ENCODE measurements at places on chromosomes 2 and 18. TPM values are rescaled to one million over a fixed set of nuclear protein-coding genes. Genes with fewer than 3 reads are reported as not detected.

GRCh38 chr2:212073360-212073759 lies 465.2 kb downstream of the ERBB4 start:
- no peak for DNase-seq
- no peaks in the 10 kb centered on the region for H3K4me1 ChIP-seq
- no peak overlapping the region for H3K4me3 ChIP-seq
- H3K36me3 ChIP-seq = no peaks in the 10 kb centered on the region
- H3K27me3 ChIP-seq = no peaks in the 10 kb centered on the region

- H3K4me3 ChIP-seq = no peak overlapping the region
- no peaks in the 10 kb centered on the region for H3K4me1 ChIP-seq
- H3K27ac ChIP-seq = no peak overlapping the region
- H3K36me3 ChIP-seq = no peaks in the 10 kb centered on the region
- peaks cover 33% of the 10 kb centered on the region for H3K27me3 ChIP-seq
Measured at GRCh38 chr2:108949316-108950239, 39.4 kb downstream of the EDAR start.

Gene UBR3
- total RNA-seq = 50.1 TPM

Gene C1D
- total RNA-seq = 24.8 TPM

GRCh38 chr2:215981115-215981514 lies 32.2 kb downstream of the MREG start:
- H3K27ac ChIP-seq = no peak overlapping the region
- no peak overlapping the region for H3K4me3 ChIP-seq
- H3K36me3 ChIP-seq = no peaks in the 10 kb centered on the region
- H3K4me1 ChIP-seq = peaks cover 6% of the 10 kb centered on the region

DNA sequence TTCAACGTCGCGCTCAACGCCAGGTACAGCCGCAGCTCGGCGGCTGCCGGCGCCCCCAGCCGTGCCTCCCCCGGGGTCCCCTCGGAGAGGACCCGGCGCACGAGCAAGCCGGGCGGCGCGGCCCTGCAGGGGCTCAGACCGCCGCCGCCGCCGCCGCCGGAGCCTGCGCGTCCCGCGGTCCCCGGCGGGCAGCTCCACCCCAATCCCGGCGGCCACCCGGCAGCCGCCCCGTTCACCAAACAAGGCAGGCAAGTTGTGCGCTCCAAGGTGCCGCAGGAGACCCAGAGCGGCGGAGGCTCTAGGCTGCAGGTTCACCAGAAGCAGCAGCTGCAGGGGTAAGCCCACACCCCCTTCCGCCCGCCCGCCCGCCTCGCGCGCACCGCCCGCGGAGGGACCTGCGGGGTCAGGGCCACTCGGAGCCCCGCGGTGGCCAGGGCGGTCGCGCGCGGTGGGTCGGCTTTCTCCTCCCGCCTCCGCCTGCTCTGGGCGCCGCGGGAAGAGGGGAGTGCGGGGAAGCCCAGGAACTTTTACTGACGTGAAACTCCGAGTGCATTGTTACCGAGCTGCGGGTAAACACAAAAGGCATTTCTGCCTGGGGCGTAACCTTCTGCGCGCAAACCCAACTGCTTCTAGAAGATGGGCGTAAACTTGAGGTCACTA lies 861 bp downstream of the LTBP1 start:
- no peaks in the 10 kb centered on the region for H3K27me3 ChIP-seq
- H3K4me3 ChIP-seq = peak overlapping the region; percentile 82
- no peaks in the 10 kb centered on the region for H3K4me1 ChIP-seq
- no peak overlapping the region for H3K27ac ChIP-seq
- peak; percentile 87 for DNase-seq

DNA sequence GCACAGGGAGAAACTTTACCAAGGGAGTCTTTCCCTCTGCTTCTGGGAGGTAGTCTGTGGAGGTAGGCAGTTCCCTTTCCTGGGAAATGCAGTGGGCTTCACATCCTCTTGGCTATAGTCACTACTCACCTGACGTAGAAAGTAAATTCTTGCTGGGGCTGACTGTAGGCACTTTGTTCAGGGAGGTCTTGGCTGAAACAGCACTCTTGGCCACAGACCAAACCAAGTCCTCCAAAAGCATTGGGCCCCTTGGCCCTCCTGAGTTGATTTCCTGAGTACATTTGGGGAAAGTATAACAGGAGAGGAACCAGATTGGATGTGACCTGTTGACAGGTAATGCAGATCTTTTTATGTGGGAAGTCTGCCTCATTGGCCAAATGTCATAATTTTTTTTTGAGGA lies 108.9 kb downstream of the MGAT5 start:
- no peaks in the 10 kb centered on the region for H3K4me1 ChIP-seq
- no peaks in the 10 kb centered on the region for H3K27me3 ChIP-seq
- no peak for DNase-seq
